ENCODE measurements at places on chromosomes 7 and 10.

DNA sequence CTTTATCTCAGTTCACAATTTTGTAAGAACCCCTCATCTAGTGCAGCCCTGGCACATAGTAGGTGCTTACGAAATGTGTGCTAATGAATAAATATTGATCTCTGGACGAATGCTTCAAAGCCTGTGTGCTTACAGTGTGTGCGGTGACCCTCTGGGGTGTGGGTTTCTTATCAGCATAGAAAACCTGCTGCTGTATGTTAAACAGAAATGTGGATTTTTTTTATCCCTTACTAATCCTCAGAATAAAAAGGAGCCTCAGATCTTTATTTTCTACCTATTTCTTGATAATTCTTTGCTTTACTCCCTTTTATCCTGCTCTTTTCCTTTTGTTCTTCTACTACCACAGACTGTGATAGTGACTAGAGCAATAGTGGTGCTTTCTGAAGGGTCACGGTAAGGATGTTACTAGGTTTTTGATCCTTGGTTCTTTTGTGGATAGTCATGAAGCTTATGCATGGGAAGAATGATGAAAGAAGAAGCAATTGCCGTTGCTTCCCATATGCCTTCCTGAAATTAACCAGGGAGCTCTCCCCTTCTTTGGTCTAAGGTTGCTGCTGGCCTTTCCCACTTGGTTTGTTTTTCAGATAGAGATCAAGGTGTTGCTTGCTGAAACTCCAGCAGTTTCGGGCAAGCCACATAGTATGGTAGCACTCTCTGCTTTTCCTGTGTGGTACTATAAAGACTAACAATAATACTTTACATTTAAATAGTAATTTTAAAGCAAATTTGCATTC is 44.7 kb downstream of the SPAG6 start:
- DNase-seq: no peak

- no peak for DNase-seq
These were observed 78.0 kb upstream of the C1GALT1 start for GRCh38 chr7:7104314-7104698.

- DNase-seq: no peak
These were observed 58.3 kb downstream of the TAF3 start for GRCh38 chr10:7876541-7877127.

GRCh38 chr7:25261545-25262140 is 33.4 kb upstream of the NPVF start:
- no peak for DNase-seq

DNA sequence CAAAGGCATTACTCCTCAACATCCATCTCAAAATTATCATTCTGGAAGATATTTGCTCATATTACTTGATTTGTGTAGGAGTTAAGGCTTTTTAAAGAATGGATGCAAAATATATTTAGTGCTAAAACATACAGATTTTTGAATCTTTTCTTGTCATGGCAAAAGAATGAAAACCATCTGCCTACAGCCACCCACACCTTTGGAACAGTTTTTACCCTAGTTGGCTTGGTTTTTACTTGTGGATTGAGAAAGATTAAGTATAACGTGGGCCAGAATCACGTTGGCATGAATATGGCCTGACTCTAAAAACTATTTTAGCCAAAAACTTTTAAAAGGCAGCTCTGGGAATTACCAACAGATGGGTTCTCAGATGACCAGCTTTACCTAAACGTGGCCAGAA is 128.2 kb downstream of the SPAG6 start:
- no peak for DNase-seq

- DNase-seq: no peak
These were observed 15.0 kb upstream of the CXCL12 start for GRCh38 chr10:44399659-44400451.

DNA sequence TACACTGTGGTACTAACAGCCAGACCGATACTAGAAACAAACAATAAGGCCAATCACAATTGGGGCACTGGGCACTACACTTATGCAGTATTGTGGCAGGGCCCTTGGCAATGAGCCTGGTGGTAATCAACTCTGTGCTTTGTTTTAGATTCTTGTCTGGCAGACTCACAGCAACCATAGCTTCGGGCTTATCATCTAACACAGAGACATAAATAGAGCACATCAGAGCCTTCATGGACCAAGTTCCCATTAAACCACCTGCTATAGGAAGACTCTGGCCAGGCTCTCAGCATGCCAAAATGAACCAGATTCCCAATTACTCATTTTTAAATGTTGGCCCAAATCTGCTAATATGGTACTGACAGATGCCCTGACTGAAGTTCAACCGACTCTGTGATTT is 218.6 kb downstream of the DGKI start:
- DNase-seq: no peak

- no peak for DNase-seq
These were observed 22.6 kb downstream of the JCAD start for GRCh38 chr10:30036811-30037210.

DNA sequence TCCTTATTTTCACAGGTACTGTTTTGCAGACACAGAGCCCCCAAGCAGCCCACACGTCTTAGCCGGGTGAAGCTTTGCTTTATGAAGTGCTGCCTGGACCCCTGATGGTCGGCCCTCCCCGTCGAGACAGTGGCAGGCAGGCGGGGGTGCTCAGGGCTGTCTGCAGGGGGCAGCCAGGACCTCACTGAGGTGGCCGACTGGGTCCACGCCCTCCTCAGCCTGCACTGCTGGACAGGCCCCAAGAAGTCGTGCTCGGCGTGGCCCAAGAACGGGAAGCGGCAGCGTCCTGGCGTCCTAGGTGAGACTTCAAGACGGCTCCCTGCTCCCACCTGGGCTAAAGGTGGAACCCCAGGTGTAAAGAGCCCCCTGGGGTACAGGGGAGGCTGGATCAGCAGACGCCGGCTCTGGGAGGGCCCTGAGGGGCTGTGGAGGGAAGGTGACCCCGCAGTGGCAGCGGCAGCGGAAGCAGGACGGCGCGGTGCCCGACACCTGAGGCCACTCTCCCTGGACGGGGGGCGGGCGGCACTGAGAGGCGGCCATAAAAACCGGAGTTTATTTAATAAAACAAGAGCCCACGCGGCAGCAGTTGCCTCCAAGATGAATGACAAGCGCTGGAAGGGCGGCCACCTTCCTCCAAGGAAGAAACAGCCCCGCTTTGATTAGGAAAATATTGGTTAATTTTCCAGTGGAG is 179.4 kb downstream of the ELFN1 start:
- DNase-seq: no peak

DNA sequence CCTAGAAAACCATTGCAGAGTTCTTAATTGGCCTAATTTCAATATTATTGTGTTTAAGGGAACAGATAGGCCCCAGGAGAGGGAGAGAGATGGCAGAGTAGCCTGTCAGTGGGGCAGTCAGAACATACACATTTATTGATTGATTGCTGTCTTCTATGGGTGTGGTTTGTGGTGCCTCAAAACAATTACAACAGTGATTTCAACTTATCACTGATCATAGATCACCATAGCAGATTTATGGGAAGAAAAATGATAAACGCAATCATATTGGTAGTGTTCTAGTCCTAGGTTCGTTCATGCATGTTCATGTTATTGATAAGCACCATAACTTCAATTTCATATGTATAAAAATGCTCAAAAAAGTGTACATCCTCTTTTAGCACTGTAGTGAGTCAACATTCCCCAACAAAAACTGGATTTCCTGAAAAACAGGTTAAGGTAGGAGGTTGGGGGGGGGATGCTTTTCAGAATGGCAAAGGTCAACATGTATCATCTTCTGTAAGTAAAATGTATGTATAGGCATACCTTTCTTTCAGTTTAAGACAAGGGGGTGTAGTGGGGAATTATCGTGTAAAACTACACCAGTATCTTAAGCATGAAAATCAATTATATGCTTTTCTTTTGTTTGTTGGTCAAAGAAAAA is 1.1 kb upstream of the TNKS2 start:
- no peak for DNase-seq

DNA sequence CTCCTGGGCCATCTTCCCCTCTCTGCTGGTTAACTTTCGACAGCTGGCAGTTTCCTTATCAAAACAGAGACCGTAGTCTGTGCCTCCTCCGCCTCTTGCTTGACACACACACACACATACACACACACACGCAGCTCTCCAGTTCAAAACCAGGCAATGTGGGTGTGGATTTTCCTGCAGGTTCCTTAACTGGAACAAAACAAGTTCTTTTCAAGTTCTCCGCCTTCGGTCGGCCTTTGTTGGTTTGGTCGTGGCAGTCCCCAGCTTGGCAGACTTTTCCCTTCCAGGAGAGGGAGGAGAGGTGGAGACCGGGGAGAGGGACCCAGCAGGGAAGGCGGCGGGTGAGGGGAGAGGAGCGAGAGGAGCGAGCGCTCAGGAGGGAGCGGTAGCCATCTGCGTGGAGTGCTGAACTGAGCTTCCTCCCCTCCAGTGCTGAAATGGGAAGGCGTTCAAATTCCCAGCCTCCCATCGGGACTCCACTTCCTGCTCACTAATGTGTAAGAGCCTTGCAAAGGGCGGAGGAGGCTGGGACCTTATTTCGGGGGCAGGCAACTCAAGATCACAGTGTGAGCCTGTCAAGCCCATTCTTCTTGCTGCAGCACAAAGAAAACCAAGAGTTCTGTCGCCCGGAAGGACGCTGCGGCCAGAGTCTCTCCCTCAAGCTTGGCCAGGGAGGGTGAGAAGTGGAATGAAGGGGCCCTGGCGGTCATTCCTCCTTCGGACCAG is 120.6 kb downstream of the PRPF18 start:
- DNase-seq: no peak

- DNase-seq: peak; percentile 68
These were observed 237.2 kb upstream of the KAT6B start for GRCh38 chr10:74589226-74589673.

DNA sequence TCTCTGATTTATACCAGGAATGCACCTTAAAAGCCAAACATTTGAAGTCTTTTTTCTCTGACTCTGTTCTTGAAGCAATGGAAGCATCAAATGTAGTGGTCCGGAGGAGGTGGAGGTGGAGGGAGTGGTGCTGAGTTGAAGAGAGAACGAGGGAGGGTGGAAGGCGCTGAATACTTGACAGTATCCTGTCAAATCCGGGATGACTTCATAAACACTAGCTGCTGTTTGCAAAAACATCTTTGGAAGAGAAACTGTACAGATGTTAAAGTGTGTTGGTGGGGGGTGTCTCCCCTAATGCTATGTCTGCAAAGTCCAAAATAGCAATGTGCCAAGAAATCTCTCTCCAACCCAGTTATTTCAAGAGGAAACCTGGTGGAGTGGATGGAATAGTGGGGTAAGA is 328.5 kb upstream of the AUTS2 start:
- DNase-seq: no peak

All from T-helper 2 cell (primary cell).